Activated B cell treated with CpG ODN at 0.5 μM for 24 hours (primary cell): ENCODE measurements at places on chromosomes 3 and 15.

DNA sequence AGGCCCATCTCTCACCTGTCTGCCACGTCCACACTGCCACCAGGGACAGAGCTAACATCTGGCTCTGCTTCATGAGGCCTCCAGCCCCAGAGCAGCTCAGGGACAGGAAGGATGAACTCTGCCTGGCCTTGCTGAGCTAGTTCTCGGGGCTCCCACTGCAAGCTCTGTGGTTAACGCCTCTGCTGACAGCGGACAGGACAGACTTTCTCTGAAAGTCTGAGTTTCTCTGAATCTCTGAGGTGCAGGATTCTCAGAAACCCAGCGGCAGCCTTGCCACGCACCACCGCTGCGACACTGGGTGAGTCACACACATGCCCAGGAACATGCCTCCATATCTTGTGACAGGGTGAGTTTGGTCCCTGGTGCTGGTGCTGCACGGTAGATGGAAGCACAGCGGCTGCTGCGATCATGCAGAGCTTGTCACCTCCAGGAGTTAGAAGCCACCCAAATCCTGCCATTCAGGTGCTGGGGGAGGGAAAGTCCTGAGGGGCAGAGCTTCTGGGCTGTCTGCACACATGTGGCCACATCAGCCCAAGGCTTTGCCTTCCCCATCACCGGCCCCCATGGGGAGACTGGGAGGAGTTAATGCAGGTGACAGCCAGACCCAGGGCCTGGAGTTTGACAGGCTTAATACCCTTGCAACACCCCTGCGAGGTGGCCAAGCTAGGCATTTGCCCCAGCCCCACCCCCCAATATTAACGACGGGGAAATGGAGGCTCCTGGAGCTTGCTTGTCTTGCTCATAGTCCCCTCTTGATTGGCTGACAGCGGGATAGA is 267.0 kb downstream of the PLCL2 start:
- H3K27me3 ChIP-seq: no peaks in the 10 kb centered on the region
- no peak overlapping the region for H3K4me3 ChIP-seq
- peaks cover 54% of the 10 kb centered on the region for H3K36me3 ChIP-seq
- no peaks in the 10 kb centered on the region for H3K4me1 ChIP-seq
- DNase-seq: no peak

GRCh38 chr15:78828920-78829319 is 17.7 kb upstream of the ADAMTS7 start:
- H3K27ac ChIP-seq: no peak overlapping the region
- DNase-seq: no peak
- H3K4me1 ChIP-seq: peaks cover 11% of the 10 kb centered on the region
- no peak overlapping the region for H3K4me3 ChIP-seq
- H3K36me3 ChIP-seq: no peaks in the 10 kb centered on the region

DNA sequence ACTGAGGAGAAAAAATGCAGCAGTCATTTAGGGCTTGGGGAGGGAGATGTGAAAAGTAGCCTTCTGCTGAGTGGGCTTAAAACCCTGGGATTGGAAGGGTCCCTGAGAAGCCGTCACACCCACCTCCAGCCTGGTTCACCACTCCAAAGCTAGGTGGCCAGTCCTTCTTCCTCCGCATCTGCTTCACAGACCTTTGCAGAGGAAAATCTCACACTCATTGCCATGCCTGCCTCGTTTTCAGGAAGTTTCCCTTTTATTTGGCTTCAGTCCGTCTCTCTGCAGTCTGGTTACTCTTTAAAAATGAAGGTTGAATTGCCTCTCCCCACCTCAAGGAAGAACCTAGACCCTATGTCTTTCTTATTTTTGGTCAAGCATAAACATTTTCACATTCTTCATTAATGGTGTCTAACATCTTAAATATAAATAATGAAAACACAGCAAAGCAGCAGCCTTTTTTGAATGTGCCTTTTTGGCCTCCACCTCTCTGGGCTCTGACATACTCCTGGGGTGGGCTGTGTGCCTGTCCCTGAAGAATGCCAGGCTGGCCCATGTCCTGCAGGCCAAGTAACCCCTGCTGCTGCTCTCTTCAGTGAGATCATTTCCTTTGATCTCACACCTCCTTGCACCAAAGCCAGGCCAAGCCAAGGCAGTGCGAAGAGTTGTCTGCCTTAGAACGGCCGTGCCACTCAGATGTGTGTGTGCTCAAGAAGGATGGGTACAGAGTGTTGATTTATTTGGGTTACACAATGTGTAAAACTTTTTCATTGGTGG is 11.0 kb downstream of the MRAS start:
- H3K27me3 ChIP-seq: peaks cover 59% of the 10 kb centered on the region
- no peaks in the 10 kb centered on the region for H3K4me1 ChIP-seq
- no peaks in the 10 kb centered on the region for H3K36me3 ChIP-seq
- DNase-seq: no peak
- H3K27ac ChIP-seq: no peak overlapping the region

- no peak overlapping the region for H3K4me3 ChIP-seq
- H3K27ac ChIP-seq: no peak overlapping the region
- no peaks in the 10 kb centered on the region for H3K36me3 ChIP-seq
- peaks cover 3% of the 10 kb centered on the region for H3K27me3 ChIP-seq
Measured at GRCh38 chr3:197580253-197580691, 24.5 kb upstream of the BDH1 start.

DNA sequence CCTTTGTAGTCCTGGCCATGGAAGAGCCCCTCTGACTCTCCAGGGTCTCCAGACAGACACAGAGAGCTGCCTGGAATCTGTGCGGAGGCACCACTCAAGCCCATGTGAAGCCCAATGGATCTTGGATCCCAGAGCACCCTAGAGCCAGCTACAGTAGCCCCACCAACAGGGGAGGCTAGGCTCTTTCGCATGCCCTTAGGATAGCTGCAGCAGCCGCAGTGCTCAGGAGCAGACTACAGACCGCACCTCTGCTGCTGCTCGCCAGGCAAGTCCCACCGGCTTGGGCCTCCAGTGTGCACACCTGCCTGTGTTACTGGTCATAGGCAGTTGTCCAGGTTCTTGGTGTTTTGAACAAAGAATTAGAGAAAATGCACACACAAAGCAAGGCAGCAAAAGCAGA is 131.6 kb downstream of the SPATA16 start:
- no peaks in the 10 kb centered on the region for H3K4me1 ChIP-seq
- DNase-seq: no peak
- H3K27me3 ChIP-seq: no peaks in the 10 kb centered on the region
- H3K36me3 ChIP-seq: no peaks in the 10 kb centered on the region
- no peak overlapping the region for H3K4me3 ChIP-seq

DNA sequence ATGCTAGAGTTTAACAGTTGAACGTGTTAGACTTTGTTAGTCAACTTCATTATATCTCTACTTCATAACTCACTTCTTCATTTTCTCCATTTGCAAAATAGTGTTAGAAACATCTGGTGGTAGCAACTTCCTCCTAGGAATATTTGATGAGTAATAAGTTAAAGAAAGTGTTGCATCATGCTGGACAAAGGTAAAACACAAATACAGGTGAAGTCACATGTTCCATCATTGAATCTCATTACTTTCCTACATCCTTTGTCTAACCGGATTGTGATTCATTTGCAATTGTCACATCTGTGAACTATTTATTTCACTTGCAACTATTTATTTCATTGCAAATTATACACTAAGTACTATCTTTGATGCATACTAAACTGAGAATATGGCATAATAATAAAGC is 186.5 kb downstream of the TUSC7 start:
- H3K27me3 ChIP-seq: no peaks in the 10 kb centered on the region
- H3K4me3 ChIP-seq: no peak overlapping the region
- no peak overlapping the region for H3K27ac ChIP-seq
- DNase-seq: no peak
- peaks cover 2% of the 10 kb centered on the region for H3K4me1 ChIP-seq
